Diencephalon (tissue), 1 donor: ENCODE measurements at places on chromosomes 7 and 10. TPM values are rescaled to one million over a fixed set of nuclear protein-coding genes. Genes with fewer than 3 reads are reported as not detected.

NRCAM gene
- 205 TPM for total RNA-seq

CRTAC1 gene
- total RNA-seq = 55.8 TPM

AKR1D1 gene
- total RNA-seq = not detected

GNAT3 gene
- not detected for total RNA-seq

GATA3 gene
- 0.69 TPM for total RNA-seq
